ENCODE measurements at places on chromosomes 3 and 15.

GRCh38 chr3:30667280-30667651 is 60.9 kb downstream of the TGFBR2 start:
- no peak for DNase-seq

DNA sequence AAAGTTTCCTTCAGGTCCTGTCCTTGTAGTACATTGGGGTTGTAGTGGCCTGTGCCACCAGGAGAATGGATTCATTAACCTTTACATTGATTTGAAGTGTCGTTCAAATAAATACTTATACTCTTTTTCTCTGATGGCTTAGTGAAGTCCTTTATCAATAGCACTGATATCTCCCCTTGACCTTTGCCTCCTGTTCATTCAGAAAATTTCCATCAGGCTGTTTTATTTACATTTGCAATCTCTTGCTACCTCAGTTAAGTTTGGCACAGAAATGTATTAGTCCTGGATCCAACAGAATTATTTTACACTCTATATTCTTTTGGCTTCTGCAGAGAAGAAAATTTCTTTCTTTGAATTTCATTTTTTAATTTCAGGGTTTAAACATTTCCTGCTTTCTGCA is 497.0 kb downstream of the RBMS3 start:
- no peak for DNase-seq

DNA sequence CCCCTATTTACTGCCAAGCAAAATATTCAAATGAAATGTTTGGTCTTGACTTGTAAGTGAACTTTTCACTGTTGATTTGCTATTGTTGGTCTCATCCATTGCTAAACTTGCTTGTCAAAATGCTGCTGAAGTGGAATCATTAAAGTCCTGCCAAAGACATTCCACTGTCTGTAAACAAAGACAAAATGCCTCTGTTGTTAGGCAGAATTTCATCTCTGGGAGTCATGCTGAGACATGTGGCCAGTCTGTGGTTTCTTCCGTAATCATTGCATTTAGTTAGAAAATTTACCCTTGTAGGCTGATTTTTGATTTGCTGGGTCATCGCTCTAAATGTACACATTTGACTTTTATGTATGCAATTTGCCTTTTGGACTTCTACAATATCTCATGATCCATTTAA is 577.7 kb downstream of the MECOM start:
- DNase-seq: no peak

GRCh38 chr3:146550743-146551510 is 6.5 kb upstream of the PLSCR1 start:
- peak; percentile 56 for DNase-seq

DNA sequence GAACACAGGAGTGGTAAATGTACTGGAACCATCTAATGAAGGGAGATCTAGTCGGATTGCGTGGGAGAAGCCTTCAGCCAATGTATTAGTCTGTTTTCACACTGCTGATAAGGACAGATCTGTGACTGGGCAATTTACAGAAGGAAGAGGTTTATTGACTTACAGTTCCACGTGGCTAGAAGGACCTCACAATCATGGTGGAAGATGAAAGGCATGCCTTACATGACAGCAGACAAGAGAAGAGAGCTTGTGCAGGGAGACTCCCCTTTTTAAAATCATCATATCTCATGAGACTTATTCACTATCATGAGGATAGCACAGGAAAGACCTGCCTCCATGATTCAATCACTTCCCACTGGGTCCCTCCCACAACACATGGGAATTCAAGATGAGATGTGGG is 17.0 kb downstream of the HRG start:
- DNase-seq: no peak

DNA sequence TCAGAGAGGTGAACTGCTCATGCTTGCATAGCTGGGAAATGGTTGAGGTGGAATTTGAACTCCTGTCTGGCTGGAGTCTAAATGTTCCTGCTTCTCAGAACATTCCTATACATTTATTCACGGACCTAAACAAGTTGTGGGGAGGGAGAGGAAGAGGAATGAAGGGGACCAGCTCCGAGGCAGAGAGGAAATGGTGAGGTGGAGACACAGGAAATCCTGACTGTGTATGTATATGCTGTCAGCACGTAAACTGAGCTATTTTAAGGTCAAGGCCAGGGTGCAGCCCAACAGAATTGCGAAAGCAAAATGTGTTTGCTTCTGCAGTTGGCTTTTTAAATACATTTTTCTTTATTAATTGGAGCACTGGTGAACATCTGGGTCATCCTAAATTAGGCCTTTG is 74.1 kb upstream of the POMGNT2 start:
- no peak for DNase-seq

GRCh38 chr15:74302821-74303359 is 64.6 kb downstream of the CYP11A1 start:
- peak; percentile 46 for DNase-seq

DNA sequence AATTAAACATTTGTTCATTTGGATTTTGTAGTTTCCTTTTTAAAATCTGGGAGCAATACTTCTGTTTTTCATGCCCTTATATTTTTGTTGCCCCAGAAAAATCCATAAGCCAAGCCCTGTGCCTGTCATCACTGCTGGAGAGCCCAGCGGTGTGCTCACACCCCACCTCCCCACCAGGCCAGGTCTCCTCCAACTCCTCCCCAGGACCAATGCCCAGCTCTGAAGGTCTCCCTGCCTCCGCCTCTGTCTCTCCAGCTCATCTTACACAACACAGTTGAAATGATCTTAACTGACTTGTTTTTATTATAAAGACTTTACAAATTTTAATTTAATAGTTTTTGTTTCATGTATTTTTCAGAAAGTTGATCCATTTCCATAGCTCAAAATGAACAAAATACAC is 66.4 kb downstream of the RHCG start:
- no peak for DNase-seq

DNA sequence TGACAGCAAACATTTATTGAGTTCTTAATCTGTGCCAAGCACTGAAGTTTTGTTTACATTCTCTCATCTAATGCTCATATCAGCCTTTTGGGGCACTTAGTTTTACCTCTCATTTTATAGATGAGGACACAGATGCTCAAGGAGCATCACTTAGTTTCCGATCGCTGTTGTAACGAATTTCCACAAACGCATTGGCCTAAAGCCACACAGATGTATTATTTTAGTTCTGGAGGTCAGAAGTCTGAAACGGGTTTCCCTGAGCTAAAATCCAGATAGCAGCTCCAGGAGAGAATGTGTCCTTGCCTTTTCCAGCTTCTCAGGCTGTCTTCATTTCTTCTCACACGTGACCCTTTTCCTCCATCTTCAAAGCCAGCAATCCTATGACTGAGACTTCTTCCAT is 11.1 kb downstream of the SEMA6D start:
- DNase-seq: no peak

GRCh38 chr15:61584410-61584809 is 355.3 kb upstream of the RORA start:
- DNase-seq: no peak

GRCh38 chr3:37864904-37865303 is 3.2 kb downstream of the CTDSPL start:
- no peak for DNase-seq

DNA sequence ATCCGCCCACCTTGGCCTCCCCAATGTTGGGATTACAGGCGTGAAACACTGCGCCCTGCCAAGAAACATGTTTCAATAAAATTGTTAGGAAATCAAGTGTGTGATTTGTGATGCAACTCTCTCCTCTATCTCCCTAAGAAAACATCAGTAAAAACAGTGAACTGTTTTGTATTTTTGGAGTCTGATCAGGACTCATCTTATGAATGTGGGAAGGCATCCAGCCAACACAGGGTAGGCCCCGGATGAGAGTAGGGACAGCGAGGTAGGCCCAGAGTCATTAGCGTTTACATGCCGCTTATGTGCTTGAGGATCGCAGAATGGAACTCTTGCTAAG is 884 bp upstream of the GLYCTK start:
- peak; percentile 11 for DNase-seq

DNA sequence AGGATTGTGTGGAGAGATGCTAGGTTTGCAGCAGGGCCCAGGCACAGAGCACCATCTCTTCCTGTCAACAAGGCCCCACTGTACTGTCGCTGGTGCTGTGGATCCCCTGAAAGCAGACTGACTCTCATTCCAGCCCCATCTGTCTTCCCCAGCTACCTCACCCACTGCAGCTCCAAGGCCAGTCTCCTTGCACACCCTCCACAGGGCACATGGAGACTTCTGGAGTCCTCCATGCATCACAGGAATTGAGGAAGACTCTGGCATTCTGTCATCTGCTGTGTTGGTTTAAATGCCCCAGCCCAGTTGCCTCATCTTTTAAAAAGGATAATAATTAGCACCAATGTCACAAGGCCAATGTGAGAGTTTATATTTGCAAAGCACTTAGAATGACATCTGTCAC is 301.2 kb downstream of the RPLP1 start:
- DNase-seq: no peak

- no peak for DNase-seq
Observed at GRCh38 chr15:82566690-82567089, 26.4 kb upstream of the RPS17 start.

DNA sequence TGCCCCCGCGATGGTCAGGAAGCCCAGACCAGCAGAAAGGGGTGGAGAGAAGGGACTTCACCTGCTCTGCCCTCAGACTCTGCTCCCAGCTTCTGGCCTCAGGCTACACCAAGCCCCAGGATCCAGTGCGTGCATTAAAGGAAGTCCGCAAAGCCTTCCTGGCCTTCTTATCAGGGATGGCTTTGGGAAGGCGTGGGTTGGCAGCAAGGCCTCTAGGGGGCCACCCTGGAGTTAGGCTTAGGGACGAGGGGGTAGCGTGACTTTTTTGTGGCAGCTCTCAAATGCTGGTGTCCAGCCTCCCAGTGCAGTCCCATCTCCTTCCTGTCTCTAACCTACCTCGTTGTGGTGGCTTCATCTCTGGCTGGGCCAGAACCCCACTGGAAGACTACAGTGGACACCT is 18.9 kb upstream of the RPL29 start:
- no peak for DNase-seq

DNA sequence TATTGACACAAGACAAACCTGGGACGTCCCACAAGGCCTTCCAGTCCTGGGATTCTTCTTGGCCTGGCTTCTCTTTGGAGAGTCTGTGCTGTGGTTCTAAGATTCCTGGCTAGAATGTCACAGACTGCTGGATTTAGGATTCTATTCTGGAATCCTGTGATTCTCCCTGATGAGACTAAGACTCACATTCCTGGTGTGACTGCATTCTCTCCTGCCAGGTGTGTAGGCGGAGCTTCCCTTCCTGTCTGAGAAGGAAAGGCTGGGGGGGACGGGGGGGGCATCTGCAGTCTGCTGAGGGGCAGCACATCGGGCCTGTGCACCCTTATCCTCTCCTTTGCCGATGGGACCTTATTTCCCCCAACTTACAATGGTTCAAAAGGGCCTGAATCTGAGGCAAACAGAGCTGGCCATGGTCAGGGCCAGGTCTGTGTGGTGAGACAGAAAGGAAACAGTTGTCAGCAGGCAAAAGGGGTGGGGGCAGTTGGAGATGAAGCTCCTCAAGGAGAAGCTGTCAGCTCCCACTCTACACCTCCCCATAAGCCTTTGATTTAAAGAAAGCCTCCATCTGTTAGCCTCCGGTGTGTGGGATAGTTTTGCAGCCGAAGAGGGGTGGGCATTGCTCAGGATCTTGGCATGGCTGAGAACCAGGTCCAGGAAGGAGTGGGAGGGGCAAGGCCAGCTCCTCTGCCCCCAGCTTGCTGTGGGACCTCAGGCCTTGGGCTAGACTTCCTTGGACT is 30.9 kb downstream of the VIPR1 start:
- DNase-seq: no peak

GRCh38 chr3:59885899-59886400 is 836.1 kb upstream of the CFAP20DC start:
- DNase-seq: no peak

GRCh38 chr3:169337500-169338078 is 325.9 kb downstream of the MECOM start:
- no peak for DNase-seq

GRCh38 chr3:134309987-134310700 is 59.5 kb upstream of the RYK start:
- DNase-seq: peak; percentile 37

- no peak for DNase-seq
Observed at GRCh38 chr3:97257942-97258697, 443.7 kb downstream of the EPHA6 start.

DNA sequence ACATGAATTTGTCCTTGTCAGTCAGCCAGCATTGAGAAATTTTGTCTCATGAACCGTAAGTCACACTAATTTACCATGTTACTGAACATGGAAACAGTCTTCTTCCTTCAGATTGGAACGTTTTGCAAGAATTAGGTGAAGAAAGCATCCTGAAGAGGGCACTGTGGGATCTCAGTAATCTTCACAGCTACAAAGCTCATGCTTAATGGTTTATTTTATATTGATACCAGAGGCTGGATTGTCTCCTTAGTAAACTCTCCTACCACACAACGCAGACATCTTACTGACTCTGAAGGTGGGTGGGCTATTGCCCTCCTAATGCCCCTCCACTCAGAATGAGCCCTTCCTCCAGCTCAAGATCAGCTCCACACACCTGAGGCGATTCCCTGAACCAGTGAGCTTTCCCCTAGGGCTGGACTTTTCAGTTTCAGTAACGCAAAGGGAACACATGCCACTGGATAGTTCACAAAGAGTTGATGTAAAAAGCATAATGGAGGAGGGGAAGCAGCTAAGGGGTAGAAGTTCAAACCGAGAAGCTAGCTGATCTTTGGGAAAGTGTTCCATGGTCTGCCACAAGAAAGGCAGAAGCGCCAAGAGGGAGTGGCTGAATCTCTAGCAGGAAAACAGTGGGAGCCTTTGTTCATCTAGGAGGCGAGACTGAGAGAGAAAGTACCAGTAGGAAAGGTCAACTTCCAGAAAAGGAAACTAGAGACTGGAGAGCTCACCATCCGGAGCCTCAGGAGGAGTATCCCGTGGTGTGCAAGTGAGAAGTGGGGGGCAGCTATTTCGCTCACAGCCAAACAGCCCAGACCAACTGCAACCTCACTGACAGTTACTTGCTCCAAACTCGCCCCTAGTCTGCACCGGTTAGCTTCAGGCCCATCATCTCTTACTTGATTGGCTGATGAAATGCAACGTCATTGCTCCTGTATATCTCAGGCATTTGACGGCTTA is at the start of gene SLC9C1:
Gene SLC9C1, minus strand, starts transcription at position 849 of the 954 bp plus-strand sequence. CDS start 7,425 bp downstream, outside the sequence.
- peak; percentile 41 for DNase-seq

DNA sequence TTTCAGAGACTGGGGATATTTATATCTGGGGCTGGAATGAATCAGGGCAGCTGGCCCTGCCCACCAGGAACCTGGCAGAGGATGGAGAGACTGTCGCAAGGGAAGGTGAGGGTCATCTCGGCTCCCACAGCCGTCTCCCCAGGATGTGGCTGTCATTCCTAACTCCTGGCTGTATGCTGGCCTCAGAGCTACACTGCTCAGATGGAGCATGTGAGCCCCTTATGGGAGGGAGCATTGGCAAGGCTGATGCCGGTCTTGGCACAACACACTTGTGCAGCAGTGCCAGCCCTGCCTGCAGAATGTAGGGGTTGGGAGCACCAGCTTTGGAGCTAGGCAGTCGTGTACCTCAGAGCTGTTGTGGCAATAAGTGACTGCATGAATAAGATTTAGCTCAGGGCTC is 5.2 kb downstream of the RCCD1 start:
- DNase-seq: no peak

- DNase-seq: no peak
Observed at GRCh38 chr3:73451301-73451944, 173.3 kb downstream of the PDZRN3 start.

DNA sequence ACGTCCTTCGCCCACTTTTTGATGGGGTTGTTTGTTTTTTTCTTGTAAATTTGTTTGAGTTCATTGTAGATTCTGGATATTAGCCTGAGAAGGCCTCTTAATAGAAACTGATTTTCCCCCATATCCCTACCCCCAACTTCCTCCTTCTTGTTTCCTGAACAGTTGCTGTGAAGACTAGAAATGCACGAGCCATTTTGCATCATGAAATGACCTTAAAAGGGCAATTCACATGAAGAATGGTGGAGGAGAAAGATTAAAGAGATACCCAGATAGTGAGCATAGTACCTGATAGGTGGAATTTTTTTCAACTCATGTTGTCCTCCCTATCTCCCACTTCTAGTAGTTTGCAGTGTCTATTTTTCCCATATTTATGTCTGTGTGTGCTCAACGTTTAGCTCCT is 55.2 kb upstream of the KCNH8 start:
- DNase-seq: no peak

Data from left colon (tissue), 2 donors.